ENCODE measurements at places on chromosomes 7 and 10. TPM values are rescaled to one million over a fixed set of nuclear protein-coding genes. Genes with fewer than 3 reads are reported as not detected.

AKR1B1 gene
- 2,701 TPM for total RNA-seq

CHST3 gene
- total RNA-seq: 43.0 TPM

DMBT1 gene
- 0.08 TPM for total RNA-seq

CALML3 gene
- not detected for total RNA-seq

MBL2 gene
- total RNA-seq: not detected

All from A549 treated with CORT108297 at 1 μM for 4 hours (cell line).